ENCODE measurements at places on chromosomes 4 and X.

DNA sequence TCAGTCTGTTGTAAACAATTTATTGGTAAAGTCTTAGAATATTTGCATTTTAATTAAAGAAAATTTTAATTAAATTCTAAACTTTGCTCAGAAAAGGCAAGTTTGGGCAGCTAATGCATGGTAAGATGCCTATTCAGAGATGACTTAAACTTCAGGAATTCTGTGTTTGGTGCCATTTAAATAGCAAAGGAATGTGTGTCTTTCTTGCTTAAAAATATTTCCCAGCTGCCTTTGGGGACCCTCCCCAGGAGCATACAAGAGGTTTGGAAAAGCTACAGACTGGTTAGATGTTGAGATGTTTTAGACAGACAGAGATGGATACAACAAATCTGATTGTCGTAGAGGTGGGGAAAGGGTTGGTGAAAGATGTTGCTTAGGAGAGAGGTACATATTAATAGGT is 36.5 kb downstream of the AFF2 start:
- DNase-seq, result no peak

DNA sequence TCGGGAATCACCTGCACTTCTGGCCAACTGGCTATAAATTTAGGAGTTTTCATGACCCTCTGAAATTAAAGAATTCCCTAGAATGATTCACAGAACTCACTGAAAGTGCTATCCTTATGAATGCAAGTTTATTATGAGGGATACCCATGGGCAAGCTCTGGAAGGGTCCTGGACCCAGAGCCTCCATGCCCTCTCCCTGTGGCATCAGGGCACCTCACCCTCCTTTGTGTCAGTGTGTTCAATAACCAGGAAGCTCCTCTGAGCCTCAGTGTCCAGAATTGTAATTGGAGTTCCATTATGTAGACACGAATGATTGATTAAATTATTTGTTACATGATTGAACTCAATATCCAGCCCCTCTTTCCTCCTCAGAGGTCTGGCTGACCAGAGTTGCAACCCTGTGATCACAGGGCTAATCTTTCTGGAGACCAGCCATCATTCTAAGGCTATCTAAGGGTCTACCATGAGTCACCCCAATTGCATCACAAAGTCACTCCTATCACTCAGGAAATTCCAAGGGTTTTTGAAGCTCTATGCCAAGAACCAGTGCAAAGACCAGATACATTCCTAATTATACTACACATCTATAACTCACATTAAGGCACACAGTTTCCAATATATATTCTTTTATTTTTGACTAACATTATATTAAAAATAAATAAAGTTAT is 8.9 kb downstream of the ANXA3 start:
- no peak for DNase-seq

GRCh38 chrX:48794911-48795515 is 6.9 kb upstream of the HDAC6 start:
- no peak for DNase-seq

DNA sequence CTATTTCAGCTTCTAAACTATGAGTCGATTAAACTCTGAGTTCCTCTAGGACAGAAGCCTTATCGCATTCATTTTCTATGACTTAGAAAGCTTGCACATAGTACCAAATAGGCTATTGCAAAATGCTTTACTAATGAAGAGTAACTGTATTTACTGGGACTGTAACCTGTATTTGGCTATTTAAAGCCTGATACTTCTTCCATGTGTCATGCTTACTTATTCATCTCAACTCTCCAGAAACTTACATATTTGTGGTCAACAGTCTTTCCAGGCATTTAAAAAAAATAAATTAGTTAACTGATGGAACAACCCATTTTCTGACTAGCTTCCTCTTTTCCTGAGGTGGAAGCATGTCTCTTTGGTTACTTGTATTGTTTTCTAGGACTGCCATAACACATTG is 467.9 kb downstream of the PCDH11X start:
- DNase-seq, result no peak

- DNase-seq, result no peak
These were observed 64.6 kb downstream of the HHIP start for GRCh38 chr4:144710526-144710912.

GRCh38 chr4:78634011-78634664 is 82.6 kb downstream of the ANXA3 start:
- no peak for DNase-seq

- DNase-seq, result no peak
These were observed 867.6 kb upstream of the PCDH7 start for GRCh38 chr4:29852537-29852936.

DNA sequence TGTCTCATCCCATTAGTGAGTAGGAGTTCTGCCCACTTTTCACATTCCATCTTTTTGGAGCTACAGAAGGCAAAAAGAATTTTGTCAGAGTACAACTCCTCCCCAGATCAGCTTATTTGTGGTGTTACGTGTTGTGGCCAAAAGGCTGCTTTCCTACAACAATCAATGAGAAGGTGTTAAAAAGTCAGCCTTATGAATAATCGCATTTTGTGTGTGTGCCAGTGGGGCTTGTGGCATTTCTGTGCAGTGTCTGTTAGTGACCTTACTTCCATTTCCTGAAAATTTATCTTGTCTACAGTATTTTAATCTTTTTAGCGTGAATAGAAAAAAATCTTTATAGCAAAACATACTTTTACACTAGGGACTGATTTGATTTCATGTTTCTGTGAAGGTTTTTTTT is 458.3 kb upstream of the LCORL start:
- no peak for DNase-seq

DNA sequence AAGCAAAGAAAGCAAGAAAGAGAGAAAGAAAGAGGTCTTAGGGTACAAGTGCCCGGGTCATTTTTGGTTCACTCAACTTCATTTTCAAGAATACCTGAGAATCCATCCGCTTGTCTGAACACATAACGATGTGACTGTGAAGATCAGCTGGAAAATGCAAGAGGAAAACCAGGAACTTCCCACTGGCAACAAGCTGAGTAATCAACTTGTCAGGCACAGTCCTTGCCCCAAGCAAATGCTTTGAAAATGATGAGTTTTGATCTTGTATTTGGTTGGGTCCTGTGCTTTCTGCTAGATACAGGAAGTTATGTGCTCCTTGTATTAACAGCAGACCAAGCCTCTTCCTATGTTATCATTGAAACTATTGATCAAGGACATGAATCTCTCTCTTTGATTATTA is 239.1 kb downstream of the ASMT start:
- no peak for DNase-seq

- no peak for DNase-seq
These were observed 10.0 kb upstream of the SPP1 start for GRCh38 chr4:87965501-87965975.

DNA sequence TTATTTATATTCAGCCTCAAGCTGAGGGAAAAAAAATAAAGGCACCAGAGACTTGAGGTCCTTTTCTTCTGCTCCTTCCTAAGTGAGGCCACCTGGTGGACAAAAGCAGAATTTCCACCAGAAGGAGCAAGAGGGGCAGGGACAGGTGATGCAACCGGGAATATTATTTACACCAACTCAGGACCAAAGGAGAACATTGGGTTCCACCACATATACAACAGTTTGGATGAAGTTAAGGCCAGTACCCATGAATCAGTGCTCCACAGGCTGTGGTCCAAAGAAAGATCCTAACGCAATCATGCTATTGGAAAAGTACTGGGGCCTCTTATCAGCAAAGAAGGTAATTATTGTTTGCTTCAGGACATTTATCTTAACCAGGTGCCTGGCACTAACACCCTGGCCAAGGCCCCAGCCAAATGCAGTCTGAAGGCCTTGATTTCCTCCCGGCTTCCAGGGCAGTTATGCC is 57.4 kb downstream of the TSC22D3 start:
- peak; percentile 41 for DNase-seq

DNA sequence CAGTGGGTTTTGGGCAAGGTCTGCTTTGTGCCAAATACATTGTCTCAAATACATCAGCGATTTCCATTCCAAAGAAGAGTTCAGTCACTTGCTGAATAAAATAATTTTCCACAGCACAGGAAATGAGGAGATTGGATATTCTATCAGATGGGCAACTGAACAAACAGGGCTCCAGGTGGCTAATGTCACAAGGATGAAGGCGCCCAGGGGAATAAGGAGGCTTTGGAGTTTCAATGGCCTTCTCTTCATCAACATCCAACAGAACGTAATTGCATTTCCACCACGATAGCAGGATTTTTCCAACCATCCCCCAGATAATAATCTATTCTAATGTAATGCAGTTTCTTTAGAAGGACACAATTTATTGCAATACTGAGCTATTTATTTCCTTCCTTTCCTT is 104.7 kb upstream of the KLHL13 start:
- no peak for DNase-seq

GRCh38 chr4:62914758-62915157 is 1494.5 kb downstream of the TECRL start:
- no peak for DNase-seq

GRCh38 chr4:66475596-66475995 is 805.3 kb upstream of the EPHA5 start:
- no peak for DNase-seq

- DNase-seq, result no peak
These were observed 97.1 kb downstream of the GPR143 start for GRCh38 chrX:9668537-9668936.

GRCh38 chr4:171812665-171813525 is at the start of gene GALNTL6:
Gene GALNTL6 (plus strand): TSS chr4:171813404.
- no peak for DNase-seq

- no peak for DNase-seq
These were observed 373.5 kb upstream of the TACR3 start for GRCh38 chr4:104093247-104093646.

DNA sequence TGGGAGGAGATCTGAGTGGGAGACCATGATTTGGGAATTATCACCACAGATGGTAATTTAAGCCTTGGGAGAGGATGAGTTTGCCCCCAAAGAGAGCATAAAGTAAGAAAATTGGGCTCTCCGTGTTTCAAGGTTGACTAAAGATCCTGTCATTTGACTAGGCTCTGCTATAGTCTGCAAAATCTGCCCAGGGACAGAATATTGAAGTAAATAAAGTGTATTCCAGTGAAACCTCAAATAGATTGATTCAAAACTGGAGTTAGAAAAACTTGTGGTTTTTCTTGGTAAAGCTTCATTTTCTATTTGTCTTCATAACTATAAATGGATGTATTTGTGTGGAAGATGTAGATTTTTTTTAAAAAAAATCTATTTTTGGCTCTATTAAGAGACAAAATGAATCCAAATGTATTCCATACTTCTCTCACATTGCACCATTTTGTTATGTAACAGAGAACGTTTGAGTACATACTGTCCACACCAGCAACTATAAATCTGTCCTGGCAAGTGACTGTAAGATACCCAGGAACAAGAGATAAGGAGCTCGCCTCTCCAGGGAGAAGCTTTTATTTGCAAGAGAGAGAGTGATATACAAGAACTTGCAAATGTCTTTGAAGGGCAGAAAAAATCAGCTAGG is 170.2 kb downstream of the CBR4 start:
- DNase-seq, result no peak

DNA sequence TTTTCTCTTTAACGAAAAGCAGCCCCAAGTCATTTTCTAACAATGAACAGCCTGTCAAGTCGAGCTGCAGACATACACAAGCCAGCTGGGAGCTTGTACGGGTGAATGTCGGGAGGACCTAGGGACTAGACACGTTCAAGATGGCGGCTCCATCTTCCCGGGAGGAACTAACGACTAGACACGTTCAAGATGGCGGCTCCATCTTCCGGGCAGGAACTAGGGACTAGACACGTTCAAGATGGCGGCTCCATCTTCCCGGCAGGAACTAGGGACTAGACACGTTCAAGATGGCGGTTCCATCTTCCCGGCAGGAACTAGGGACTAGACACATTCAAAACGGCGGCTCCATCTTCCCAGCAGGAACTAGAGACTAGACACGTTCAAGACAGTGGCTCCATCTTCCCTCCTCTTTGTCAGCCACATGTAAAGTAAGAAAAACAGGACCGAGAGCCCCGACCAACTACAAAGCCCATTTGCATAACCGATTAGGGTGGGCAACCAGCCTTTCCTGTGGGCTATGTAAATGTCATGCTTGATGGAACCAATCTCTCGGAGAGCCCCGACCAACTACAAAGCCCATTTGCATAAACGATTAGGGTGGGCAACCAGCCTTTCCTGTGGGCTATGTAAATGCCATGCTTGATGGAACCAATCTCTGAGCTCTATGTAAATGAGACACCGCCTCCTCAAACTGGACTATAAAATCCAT is 175.5 kb downstream of the DHRSX start:
- DNase-seq, result no peak

GRCh38 chr4:168153596-168154440 is 61.5 kb downstream of the ANXA10 start:
- DNase-seq, result peak; percentile 20

DNA sequence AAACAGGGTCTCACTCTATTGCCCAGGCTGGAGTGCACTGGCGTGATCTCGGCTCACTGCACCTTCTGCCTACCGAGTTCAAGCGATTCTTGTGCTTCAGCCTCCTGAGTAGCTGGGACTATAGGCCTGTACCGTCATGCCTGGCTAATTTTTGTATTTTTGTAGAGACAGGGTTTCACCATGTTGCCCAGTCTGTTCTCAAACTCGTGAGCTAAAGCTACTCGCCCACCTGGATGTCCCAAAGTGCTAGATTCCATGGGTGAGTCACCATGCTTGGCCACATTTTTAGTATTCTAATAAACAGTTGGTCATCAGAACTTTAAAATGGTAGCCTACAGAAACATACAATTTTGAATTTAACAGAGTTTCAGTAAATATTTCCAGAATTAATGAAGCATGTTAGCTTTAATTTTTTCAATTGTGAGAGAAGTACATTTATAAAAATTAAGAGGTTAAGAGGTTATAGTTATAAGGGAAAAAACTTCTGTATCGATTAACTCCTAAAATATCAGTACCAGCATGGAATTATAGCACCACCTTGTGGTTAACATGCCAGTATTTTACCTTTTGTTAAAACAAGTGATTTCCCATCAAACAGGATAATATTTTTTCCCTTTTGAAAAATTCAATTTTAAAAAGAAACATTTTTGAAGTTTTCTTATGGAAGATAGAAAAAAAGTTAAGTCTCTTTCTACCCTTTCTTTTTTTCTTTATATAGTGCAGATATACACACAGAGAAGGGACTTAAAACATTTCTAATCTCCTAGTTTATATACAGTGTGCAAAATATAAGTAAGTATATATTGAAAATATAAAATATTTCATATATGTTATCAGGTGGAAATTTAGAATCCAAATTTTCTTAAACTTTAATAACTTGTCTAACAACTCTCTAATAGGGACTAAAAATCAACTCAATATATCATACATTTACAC is 35.4 kb downstream of the CEP44 start:
- no peak for DNase-seq

Data from stimulated activated CD8-positive, alpha-beta memory T cell treated with anti-CD3 and anti-CD28 coated beads, Interleukin-7, amount 100 ng/mL, for 1 hour (primary cell).